ENCODE measurements at places on chromosomes 12 and 14.

DNA sequence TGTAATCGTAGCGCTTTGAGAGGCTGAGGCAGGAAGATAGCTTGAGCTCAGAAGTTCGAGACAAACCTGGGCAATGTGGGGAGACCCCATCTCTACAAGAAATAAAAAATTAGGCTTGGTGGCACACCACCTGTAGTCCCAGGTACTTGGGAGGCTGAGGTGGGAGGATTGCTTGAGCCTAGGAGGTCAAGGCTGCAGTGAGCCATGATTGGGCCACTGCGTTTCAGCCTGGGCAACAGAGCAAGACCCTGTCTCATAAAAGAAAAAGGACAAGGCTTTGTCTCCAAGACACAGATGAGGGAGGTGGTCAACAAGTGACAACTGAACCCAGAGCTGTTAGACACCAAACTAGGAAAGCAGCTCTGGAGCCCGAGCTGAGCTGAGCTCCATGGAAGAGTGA, 14.5 kb upstream of the TAMALIN start:
- DNase-seq, result no peak

GRCh38 chr14:92610849-92611271, 97.3 kb downstream of the RIN3 start:
- no peak for DNase-seq

- DNase-seq, result no peak
Observed at GRCh38 chr12:26694402-26694801, 138.6 kb downstream of the ITPR2 start.

- no peak for DNase-seq
Observed at GRCh38 chr14:95264271-95264973, 55.3 kb downstream of the CLMN start.

GRCh38 chr14:96906434-96906833, 109.3 kb downstream of the VRK1 start:
- no peak for DNase-seq

DNA sequence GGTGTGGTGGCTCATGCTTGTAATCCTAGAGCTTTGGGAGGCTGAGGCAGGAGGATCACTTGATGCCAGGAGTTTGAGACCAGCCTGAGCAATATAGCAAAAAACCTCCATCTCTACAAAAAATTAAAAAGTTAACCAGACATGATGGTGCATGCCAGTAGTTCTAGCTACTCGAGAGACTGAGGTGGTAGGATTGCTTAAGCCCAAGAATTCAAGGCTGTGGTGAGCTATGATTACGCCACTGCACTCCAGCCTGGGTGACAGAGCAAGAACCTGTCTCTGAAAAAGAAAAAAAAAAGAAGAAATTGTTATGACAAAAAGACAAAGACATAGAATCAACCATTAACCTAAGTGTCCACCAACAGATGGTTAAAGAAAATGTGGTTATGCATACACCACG, 2.1 kb upstream of the ATP23 start:
- DNase-seq, result no peak

DNA sequence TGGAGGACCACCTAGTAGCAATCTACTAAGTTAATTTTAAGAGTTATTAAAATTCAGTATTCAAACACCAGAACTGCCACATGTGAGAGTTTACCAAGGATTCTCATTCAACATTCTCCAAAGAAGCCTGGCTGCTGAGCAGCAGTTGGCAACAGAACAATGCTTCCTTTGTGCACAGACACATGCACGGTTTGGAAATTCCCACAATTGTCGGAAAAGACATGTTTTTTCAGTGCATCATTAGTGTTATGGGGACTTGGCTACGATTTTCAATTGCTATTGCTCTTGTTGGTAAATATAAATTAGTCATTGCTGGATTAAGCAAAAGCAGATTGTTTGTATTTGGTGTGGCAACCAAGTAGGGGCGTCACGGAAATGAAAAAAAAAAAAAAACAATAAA, 22.2 kb downstream of the ST8SIA1 start:
- DNase-seq, result no peak

- DNase-seq, result peak; percentile 45
Observed at GRCh38 chr12:132517013-132517739, 27.2 kb downstream of the FBRSL1 start.

DNA sequence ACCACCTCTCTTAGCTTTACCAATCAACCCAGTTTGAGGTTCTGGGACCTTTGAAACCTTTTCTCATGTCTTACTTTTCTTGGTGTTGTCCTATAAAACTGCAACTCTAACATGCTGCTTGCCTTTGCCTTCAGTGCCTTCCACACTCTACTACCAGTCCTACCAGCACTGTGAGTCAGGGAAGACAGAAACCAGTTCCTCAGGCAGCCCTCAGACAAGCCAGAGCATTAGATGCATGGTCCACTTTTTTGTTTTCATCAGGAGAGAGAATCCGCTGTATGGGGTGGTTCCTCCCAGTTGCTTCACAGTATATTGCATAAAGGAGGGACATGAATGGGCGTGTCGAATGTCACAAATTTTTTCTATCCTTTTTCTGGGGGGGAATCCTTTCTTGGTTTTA, 17.3 kb upstream of the KLRB1 start:
- no peak for DNase-seq

DNA sequence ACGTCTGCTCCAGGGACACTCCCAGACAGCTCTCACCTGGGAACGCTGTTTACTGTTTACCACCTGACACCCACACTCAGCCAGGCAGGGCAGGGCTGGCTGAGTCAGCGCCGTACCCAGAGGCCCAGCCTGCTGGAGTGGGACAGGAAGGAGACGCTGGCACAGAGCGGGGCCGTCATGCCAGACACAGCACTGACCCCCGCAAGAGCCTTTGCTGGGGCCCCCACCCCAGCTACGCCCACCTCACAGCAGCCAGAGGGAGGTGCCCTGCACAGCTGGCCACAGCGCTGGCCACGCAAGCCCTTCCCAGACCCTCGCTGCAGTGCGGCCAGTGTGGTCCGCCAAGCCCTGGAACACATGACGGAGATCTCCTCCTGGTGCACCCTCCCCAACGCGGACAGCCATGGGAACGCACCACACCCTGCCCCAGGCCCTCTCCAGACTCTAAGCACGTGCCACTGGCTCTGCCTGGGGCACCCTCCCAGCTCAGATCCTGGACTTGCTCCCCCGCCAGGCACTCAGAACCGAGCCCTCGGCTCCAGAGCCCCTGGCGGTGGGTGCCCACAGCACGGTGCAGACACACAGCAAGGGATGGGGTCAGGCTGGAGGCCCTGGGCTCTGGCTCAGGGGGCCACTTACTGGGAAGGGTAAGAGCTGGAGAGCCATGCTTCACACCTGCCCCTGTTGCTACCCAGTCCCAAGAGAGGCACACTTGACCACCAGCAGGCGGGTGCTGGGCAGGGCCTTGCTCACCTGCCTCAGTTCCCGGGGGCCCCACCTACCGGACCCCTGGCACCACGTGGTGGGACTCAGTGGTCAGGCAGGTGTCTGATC, 5.7 kb downstream of the AHNAK2 start:
- DNase-seq, result no peak

GRCh38 chr12:123986374-123986965, 13.5 kb downstream of the ZNF664 start:
- DNase-seq, result no peak

GRCh38 chr14:90727082-90727481, 89.1 kb downstream of the TTC7B start:
- no peak for DNase-seq

GRCh38 chr14:102184316-102185035, 44.8 kb downstream of the WDR20 start:
- no peak for DNase-seq

DNA sequence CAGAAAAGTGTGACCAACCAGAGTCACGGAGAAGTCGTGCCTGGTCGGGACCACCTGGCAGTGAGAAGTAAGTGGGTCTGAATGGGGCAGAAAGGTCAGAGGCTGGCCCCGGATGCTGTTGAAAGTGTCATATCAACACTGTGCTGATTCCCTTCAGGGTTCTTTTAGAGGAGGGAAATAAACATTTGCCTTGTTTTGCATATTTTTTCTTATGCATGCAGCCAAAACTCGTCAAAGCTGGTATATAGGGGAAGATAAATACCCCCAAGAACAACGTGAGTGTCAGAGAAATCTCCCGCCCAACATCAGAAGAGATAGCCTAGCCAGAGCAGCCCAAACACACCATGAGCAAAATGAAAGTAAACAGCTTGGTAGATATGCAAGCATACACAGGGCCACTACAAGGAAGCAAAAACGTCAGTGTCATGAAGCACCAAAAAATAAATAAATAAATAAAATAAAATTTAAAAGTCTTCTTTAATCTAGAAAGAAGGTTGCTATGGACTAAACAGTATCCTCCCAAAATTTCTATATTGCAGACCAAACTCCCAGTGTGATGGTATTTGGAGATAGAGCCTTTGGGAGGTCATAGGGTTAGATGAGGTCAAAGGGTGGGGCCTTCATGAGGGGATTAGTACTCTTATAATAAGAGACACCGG, 22.1 kb downstream of the EIF5 start:
- DNase-seq, result no peak

DNA sequence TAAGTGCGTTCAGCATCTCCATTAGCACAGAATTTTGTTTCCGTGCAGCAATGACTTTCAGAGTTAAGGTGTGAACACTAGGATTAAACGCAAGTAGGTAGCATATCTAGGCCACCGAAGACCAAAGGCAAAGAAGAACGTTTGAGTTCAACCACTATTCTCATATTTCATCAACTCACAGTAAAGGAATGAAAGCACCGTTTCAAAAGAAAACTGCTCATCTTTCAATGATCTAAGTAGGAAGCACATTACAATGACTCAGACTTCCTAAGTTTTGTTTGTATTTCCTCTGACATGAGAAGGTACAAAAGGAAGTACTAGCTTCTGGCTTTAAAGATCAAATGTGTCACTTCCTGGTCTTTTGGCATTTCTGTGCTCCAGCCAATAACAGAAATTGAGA, 57.6 kb downstream of the ACADS start:
- no peak for DNase-seq

DNA sequence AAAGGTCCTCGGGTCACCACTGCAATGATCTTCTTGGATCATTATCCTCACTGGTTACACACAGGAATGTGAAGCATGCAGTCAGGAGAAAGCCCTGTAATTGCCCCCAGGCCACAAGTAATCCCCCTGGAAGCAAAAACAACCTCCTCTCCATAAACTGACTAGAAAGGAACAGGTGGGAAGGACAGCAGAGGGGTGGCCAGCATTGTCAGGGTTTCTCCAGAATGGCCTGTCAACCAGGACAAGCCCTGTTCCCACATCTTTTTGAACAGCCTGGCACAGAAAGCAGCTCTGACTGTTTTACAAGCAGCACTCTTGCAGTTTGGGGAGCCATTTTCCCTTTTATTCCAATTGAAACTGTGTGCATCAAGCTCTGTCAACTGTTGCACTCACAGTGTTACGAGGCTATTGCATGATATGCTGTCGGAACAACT, 36.1 kb downstream of the TMCC3 start:
- no peak for DNase-seq

DNA sequence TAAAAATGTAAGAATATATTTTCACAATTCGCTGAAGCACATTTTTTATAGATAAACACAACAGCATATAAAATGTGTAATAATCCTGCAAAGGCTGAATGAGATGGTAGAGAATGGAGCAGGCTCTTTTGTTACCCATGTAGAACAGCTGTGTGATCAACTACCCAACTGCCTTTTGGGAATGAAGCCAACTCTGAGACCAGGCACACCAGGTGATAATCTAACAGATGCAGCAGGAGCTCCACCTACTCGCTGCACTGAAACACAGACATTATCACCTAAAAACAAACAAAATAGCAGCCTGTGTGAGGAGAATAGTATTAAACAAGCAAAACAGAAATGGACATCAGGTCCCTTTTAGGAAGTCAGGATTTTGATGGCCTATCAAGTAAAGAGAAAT, 183.3 kb downstream of the CCDC59 start:
- DNase-seq, result no peak

DNA sequence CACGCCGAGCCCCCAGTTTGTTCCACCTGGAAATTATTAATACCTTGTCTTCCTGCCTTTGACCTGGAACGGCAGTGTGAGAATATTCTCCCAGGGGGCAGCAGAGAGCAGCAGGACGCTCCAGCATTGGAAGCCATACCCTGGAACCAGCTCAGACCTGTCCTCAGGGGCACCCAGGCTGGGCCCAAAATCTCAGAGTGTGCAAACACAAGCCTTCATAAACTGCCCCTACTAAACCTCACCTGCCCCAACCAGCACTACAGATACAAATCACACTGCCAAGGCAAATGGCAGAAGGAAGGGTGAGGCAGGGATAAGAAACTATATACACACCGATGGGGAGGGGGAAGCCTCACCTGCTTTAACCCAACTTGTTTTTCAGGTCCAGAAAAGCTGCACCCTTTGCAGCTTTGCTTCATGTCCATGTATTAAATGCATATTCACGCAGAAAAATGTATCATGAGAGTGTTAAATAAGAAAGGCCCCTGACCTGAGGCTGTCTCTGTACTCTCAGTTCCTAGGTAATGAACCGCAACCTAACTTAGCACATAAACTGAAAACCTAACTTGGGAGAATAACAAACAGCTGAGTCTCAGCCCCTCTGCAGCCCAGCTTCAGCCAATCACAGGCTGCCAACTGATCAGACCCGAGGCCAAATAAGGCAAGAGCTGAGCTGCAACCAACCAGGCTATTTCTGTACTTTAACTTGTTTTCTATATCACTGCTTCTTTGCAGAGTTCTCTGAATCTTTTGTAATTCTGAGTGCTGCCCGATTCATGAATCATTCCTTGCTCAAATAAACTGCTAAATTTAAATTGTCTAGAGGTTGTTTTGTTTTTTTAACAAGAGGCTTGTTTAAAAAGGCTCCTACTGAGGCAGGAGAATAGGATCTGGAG, 130.1 kb downstream of the SPTSSA start:
- peak; percentile 70 for DNase-seq

DNA sequence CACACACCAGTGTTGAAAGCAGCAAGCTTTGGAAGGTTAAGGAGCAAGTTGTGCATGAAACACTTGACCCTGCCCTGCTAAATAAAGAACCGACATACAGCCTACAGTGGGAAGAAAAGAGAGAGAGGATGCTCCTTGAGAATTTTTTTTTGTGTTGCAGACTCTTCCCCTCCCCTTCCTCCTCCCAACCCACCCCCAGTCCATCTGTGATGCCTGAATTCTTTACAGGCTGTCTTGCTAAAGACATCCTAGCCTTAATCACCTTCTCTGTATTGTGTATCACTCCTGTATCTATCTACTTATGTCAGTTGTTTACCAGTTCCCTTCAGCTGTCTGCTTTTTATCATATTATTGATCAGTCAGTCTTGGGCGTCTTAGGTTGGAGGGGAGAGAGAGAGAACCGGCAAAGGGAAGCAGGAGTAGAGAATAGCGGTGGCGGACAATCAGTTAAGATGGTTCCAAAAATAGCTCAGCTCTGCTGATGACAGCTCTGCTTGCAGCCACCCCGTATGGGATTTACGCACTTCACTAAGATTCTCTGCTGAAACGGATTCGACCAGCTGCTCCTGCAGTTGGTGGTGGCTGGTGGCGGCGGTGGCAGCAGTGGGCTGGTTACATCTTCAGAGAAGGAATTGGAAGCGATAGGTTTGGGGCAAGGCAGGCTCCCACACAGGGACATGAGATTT, 664.7 kb downstream of the NRXN3 start:
- DNase-seq, result no peak
